ENCODE measurements at places on chromosomes 3 and 15.
A peak's percentile ranks its signal among the peaks of the same experiment; 100 is the strongest.

- no peak for DNase-seq
Observed at GRCh38 chr15:101178931-101179330, 72.9 kb downstream of the CHSY1 start.

GRCh38 chr3:134251731-134252391 is 1.2 kb upstream of the RYK start:
- no peak for DNase-seq

DNA sequence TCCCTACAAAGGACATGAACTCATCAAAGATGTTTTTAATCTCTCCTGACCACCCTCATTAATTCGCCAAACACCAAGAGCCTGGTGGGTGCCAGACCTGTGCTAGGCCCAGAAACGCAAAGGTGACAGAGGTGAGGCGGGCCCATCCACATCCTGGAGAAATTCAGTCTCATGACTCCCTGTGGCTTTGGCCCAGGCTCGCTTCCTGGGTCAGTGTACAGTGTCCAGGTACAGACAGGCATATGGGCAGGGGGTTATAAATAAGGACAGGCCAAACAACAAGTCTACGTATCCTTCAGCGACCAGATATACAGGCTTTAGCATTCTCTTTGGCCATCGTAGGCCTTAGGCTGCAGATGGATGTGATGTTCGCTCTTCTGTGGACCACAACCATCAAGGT is 945 bp upstream of the PLA2G4F start:
- DNase-seq, result no peak

GRCh38 chr3:115082260-115082659 is 64.8 kb downstream of the ZBTB20 start:
- DNase-seq, result no peak

GRCh38 chr3:151943539-151943938 is 70.1 kb downstream of the SUCNR1 start:
- no peak for DNase-seq

DNA sequence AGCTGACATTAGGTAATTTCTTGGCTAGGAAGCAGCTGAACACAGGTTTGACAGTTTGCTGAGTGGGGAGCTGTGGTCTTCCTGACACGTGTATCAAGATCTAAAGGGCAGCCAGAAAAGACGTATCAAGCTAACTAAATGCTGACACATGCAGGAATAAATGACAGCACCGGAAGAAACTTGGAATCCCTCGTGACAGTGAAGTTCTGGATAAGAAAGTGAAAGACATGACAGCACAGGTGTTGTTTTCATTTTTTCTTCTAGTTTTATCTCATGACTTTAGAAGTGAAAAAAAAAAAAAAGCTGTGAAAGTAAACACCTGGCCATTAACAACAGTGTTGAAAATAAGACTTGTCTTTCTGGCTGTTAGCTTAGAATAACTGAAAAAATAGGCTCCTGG is 48.7 kb downstream of the FGF7 start:
- DNase-seq, result no peak

DNA sequence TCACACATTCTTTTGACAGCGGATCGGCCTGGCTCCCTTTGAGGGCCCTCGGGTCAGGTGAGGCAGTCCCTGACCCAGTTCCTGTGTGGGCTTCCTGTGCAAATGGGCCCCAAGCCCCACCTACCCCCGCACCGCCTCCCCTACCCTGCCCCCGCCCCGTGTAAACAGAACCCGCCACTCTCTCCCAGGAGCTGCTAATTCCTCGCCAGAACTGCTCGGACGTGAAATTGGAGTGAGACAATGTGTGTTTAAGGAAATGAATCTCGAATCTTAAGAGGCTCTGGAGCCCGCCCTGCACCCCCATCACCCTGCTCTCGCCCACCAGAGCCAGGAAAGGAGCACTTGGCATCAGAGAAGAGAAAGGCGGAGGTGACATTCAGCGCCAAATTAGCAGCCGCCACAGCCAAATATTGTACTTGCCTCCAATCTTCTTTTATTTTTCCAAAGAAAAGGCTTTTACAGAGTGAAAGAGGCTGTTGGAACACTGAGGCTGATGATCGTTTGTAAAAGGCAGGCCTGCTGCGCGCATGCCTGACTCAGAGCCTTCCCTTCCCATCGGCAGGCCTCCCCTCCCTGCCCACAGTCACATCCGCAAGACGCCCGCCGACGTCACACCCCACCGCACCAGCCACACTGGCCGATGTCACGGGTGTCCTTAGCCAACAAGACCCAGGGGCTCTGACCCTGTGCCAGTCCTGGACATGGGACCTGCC is 53.1 kb downstream of the CACNA2D2 start:
- DNase-seq, result peak; percentile 93

GRCh38 chr3:41164777-41165176 is 34.5 kb upstream of the CTNNB1 start:
- DNase-seq, result no peak

- DNase-seq, result no peak
Observed at GRCh38 chr3:46086083-46086437, 58.8 kb upstream of the XCR1 start.

GRCh38 chr15:69997161-69997485 is 100.6 kb downstream of the TLE3 start:
- DNase-seq, result no peak

DNA sequence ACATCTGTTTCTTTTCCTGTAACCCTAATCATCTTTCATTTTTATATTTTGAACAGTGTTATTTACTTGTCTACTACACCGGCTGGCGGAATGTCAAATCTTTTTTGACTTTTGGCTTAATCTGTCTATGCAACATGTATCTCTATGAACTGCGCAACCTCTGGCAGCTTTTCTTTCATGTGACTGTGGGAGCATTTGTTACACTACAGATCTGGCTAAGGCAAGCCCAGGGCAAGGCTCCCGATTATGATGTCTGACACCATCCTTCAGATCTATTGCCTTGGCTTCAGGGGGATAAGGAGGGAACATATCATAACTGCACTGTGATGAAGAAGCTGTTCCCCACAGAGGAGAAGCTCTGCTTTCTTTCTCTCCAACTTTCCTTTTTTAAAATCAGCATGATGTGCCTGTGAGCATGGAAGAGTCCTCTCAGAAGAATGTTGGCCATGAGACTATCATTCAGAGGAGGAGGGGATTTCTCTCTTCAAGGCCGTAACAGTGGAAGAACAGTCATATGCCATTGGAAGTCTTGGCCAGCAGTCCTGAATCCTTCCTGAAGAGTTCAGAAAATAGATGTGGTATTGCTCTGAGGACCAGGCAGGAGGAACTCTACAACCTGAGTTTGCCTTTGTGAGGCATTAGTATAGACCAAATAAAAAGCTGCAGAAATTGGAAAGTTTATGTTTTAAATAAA is 69.9 kb downstream of the SEC22A start:
- no peak for DNase-seq

DNA sequence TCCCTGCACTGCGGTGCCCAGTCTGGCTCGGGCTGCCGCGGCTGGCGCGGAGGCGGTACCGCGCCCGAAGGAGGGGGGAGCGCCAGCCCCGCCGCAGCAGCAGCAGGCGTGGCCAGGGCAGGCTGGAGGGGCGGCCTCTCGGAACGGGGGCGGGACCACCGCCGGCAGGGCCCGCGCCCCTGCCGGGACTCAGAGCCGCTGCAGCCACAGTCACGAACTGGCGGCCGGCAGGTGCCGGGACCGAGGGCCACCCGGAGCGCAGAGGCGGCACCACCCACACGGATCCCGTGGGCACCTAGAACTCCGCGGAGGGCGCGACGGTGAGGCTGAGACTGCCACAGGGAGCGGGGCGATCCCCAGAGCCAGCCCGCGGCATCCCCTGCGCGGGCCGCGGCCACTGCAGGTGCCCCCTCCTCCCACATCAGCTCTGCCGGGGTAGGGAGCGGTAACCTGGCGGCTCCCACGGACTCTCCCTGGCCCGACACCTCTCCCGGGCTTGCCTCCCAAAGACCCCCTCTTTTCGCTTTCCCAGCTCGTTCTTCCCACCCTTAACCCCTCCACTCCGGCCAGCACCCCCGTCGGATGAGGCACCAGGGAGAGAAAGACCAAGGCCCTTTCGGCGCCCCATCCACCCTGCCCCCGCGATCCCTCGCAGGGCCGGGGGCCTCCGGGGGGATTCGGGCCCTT is at the start of gene VWA5B2:
Gene VWA5B2 (plus strand): TSS at position 192 of the 687 bp plus-strand sequence. CDS start 944 bp downstream, outside the sequence.
- DNase-seq, result peak; percentile 62
